Suprapubic skin (tissue), 4 donors: ENCODE measurements at places on chromosomes 2 and 18. TPM values are rescaled to one million over a fixed set of nuclear protein-coding genes. Genes with fewer than 3 reads are reported as not detected.

DNA sequence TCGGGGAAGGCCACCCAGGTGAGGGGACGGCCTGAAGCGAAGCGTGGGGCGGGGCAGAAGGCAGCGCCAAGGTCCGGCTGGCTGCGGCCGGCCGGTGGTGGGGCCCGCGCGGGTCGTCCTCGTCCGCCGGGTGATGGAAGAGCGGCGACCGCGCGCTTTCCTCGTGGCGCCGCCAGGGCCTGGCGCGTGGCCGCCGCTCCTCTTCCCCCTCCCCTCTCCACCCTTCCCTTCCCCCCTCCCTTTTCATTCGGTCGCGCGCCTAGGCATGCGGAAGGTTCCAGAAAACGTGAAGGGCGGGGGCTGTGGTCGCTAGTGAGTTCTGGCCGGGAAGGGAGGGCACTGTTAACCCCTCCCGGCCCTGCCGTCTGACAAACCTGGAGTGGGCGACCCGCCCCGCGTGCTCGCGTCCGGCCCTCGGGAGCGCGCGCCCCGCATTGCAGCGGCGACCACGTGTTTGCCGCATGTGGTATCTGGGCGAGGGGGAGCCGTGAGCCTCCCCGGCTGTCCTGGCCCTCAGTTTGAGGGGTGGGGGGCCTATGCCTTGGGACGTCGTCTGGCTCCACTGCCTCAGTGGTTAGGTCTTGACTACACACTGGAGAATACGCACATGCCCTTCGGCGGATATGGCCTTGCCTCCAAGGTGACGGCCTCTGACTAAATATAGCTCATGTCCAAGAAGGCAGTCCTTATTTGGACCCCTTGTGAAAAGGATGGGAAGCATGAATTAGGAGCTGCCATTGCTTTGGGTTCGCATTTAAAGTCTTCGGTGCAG lies 579 bp downstream of the MAT2A start:
- DNase-seq, result peak; percentile 87

DNA sequence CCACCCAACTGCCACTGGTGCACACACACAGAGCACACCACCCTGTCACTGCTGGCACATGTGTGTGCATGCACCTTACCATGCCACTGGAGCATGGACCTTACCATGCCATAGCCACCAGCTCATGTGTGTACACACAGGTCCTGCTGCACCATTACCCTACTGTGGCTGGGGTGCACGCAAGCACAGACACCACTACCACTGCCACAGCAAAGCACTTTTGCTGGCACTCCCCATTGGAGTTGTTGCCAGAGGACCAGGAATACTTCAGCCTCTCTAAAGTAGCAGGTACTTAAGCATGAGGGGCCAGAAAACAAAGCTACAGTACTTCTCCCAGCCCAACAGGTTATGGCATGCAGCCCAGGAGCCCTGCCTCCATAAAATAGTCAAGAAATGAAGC lies 404.8 kb downstream of the MBD2 start:
- DNase-seq, result no peak

- DNase-seq, result no peak
These were observed 745.9 kb upstream of the SLC8A1 start for GRCh38 chr2:41197781-41198180.

DNA sequence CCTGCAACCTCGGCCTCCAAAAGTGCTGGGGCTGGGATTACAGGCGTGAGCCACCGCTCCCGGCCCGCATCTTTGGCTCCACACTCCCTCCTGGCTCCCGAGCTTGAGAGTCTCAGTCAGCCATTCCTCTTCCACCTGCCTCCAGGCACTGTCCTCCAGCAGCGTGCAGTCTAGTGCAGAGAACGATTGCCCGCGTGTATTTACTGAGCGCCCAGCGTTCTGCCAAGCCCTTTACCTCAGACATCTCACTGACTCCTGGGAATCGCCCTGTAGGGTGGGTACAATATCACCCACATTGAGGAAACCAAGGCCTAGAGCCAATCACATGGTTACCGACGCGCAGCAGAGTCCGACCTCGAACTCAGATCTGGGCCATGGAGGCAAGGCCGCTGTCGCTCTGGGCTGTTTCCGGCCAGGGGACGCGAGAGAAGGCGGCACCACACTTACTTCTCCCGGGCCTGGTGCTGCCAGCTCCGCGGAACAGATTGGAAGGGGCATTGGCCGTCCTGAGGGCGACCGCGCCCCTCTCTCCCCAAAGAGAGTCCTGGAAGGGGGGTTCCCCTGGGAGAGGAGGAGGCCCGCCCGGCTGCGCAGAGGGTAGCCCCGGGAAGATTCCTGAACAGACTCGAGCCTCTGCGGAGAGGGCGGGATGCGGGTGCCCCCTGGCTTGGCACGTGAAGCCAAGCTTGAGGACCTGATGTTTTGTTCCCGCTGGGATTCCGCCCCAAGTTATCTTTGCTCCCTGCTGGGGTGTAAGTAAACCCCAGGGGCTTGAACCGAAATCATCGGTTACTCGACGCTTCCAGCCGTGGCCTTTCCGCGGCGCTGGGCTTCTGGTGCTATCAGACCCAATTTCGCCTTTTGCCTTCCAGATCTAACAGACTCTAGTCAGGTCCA lies 5.2 kb upstream of the DLX2 start:
- no peak for DNase-seq

- DNase-seq, result no peak
These were observed 109.7 kb downstream of the CD8B2 start for GRCh38 chr2:106596844-106597243.

DNA sequence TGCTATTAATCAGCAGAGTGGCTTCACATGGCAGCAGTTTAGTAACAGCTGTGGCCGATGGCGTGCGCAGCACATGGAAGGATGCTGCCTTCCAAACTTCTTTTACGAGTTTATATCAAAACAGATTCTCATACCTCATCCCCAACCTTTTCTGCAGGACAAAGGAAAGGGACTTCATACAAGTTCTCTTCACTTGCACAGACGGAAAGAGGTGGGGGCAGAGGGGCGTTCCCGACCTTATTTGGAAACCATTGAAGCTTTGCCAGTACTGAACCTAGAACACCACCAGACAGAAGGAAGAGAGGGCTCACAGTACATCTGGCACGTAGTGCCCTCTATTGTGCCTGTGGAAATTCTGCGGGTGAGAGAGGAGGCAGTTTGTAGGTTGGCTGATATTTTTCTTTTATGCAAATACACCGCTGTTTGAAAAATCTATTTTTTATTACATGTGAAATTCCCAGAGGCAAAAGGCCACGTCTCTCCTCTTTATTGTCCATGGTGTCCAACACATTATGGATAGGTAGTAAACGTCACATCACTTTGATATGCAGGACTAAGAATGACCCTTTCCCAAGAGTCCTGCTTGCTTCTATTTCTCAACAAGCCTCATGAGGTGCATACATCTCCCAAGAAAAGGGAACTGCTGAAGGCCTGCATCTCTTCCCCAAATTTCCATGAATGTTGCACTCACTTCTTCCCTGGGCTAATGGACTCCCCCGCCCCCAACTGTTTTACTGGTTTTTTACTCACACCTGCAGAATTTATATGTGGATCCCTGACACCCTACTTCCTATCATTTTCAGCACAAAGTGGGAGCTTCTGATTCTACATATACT lies 31.3 kb downstream of the COLEC12 start:
- no peak for DNase-seq

MAP2 gene
- total RNA-seq, result 52.0 TPM

DNA sequence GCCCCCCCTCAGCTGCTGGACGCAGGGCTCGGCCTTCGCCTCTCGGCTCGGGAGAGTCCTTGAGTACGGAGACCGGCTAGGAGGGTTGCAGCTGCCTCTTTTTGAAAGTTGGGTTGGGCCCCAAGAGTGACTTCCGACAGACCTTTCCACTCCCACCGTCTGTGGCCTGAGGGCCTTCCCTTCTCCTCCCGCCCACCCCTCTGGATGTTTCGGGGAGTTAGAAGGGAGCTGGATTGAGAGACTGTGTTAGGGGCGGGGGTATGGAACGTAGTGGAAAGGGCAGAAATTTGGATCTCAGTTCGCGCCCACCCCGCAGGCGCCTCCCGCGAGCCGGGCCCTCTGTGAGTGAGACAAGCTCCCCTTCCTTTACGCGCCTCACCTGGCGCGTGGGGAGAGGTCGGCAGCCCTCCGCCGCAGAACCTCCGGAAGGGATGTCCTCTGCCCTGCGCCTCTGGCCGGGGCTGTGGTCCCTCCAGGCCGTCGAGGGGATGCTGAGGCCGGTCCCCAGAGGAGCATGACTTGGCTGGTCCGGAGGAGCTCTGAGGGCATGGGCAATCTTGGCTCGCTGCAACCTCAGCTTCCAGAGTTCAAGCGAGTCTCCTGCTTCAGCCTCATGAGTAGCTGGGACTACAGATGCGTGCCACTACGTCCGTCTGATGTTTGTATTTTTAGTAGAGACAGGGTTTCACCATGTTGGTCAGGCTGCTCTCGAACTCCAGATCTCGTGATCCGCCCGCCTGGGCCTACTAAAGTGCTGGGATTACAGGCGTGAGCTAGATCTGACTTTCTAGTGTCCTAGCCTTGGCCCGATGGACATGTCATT lies 15.9 kb downstream of the C2orf74 start:
- no peak for DNase-seq

DNA sequence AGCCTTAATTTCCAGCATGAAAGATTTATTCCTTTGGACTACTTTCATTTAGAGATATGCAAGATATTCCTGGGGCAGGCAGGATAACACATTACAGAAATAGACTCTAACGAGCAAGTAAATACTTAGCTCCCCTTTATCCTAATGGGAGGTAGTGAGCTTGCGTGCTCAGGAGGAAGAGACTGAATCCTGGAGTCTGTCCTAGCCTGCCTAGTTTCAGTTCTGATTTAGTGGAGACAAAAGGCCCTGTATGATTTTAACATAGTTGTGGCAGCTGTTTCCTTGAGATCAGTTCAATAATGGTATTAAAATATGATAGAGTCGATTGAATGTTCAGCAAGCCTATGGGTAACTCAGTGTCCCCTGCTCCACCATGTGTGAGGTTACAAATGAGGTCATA lies 109.5 kb downstream of the FMNL2 start:
- DNase-seq, result no peak

- no peak for DNase-seq
These were observed 23.4 kb downstream of the TCF7L1 start for GRCh38 chr2:85156619-85157018.

SLC16A14 gene
- total RNA-seq, result 13.0 TPM

DNA sequence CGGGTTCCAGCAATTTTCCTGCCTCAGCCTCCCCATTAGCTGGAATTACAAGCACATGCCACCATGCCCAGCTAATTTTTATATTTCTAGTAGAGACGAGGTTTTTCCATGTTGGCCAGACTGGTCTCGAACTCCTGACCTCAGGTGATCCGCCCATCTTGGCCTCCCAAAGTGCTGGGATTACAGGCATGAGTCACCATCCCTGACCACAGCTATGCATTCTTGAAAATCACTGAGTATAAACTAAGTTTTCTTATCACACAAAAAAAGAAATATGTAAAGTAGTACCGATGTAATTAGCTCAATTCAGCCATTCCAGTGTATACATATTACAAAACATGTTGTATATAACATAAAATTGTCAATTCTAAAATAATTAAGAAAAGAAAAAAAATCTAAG lies 232.7 kb downstream of the MBD2 start:
- no peak for DNase-seq

GRCh38 chr2:220282236-220282635 lies 654.8 kb downstream of the SLC4A3 start:
- no peak for DNase-seq

DYTN gene
- not detected for total RNA-seq

GRCh38 chr2:144835634-144836350 lies 315.9 kb upstream of the ZEB2 start:
- no peak for DNase-seq

- DNase-seq, result no peak
These were observed 1.4 kb downstream of the DOK6 start for GRCh38 chr18:69401972-69402532.

DNA sequence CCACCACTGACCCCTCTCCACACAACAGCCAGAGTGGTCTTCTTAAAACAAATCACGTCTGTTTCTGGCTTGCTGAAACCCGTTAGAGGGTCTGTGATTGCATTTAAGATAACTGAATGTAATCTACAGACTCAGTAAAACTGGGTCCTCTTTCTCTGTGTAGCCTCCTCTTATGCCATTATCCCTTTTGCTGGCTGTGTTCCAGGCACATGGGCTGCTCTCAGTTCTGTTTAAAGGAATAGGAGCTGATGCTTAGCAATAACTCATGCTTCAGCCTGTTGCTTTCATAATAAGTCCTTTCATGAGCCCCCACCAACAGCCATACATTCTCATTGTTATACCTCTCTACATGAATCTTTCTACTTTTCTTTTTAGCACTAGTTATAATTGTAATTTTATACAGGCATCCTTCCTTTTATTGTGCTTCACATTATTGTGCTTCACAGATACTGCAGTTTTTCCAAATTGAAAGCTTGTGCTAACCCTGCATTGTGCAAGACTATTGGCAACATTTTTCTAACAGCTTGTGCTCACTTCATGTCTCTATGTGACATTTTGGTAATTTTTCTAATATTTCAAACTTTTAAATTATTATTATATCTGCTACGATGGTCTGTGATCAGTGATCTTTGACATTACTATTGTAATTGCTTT lies 782.6 kb downstream of the MBD2 start:
- no peak for DNase-seq

GRCh38 chr2:169038338-169038757 lies 7.2 kb upstream of the ABCB11 start:
- DNase-seq, result no peak

- DNase-seq, result no peak
These were observed 7.1 kb upstream of the NAPG start for GRCh38 chr18:10518595-10519255.

- DNase-seq, result no peak
These were observed 30.2 kb upstream of the RIOK3 start for GRCh38 chr18:23422751-23423418.

DNA sequence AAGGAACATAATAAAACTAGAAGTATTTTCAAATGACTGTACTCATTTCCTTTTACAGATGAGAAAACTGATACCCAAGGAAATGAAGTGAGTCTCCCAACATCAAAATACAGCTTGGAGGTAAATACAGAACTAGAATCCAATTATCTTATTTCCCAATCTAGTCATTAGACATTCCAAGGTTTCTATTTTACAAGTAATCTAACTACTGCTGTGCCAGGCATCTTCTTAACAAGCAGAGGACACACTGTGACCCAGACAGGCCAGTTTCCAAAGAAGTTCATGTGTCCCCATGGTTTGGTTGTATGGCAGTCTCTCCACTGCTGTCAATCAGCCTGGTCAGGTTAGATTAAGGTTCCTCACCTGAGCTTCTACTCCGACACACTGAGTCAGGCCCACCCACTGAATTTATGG lies 143.5 kb downstream of the THADA start:
- no peak for DNase-seq

CCDC178 gene
- total RNA-seq, result not detected

GRCh38 chr18:56488739-56489138 lies 149.7 kb downstream of the TXNL1 start:
- no peak for DNase-seq

GRCh38 chr18:38563396-38563980 lies 997.9 kb upstream of the CELF4 start:
- no peak for DNase-seq

PRSS56 gene
- not detected for total RNA-seq
